ENCODE measurements at places on chromosomes 16 and 17.

DNA sequence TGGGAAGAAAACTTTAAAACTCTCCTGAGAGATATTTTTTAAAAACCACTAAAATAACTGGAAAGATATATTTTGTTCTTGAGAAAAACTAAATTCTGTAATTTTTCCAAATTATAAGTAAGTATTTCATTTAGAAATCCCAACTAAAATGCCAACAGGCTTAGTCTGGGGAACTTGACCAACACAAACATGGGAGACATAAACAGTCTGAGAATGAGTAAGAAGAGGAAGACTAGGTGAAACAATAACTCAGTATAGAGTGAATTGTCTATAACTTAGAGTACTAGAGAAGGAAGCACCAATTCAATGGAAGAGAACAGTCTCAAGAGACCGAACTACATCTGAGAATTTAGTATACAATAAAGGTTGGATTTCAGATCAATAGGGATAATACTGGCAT is 2.9 kb downstream of the CMTM1 start:
- no peak for DNase-seq

- no peak for DNase-seq
Measured at GRCh38 chr17:69213059-69213813, 15.4 kb downstream of the ABCA10 start.

GRCh38 chr16:68447653-68448359 is 502 bp downstream of the SMPD3 start:
- no peak for DNase-seq

- DNase-seq, result no peak
Measured at GRCh38 chr17:81025741-81026129, 9.2 kb upstream of the BAIAP2 start.

DNA sequence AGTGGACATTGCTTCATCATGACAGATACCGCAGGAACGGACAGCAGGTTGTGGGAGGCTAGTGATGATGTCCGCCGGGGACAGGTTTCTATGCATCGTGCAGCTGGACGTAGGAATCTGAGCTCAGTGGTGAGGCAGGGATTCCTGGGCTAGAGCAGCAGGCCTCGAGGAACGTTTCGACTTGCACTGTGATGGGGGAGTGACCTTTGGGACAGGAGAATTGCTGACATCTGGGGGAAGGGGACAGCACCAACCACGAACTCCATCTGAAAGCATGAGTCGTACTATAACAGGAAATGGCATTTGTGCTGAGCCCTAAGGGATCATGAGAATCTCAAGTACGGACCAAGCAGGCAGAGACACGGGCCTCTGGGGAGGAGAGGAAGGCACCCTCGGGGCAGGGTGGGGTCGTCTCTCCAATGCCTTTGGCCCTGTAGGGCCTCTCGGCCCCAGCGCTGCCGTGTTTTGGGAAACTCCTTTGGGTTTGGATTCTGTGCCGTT is 65.8 kb upstream of the ENDOV start:
- no peak for DNase-seq

DNA sequence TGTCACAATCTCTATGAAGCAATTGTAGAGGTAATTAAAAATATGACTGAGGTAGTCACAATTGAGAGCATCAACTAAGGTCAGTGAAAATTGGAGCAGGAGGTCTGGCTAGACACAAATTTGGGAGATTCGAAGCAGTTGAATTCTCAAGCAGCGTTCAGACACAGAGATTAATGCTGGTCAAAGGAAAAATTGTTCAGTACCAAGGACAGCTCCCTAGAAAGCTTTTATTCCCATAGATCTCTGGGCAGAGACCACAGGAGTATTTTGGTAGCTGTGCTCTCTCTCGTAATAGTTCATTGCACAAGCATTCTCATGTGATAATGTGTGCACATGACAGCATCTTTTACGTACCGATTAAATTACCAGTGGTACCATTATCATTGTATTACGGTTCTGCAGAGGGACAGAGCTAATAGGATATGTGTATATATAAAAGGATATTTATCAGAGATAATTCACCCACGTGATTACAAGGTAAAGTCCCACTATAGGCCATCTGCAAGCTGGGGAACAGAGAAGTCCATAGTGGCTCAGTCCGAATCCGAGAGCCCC is 387.5 kb upstream of the HSBP1 start:
- no peak for DNase-seq

GRCh38 chr17:29196769-29197515 is 16.7 kb upstream of the MYO18A start:
- DNase-seq, result no peak

Data from HS-27A (cell line).